ENCODE measurements at places on chromosomes 1 and 21.

DNA sequence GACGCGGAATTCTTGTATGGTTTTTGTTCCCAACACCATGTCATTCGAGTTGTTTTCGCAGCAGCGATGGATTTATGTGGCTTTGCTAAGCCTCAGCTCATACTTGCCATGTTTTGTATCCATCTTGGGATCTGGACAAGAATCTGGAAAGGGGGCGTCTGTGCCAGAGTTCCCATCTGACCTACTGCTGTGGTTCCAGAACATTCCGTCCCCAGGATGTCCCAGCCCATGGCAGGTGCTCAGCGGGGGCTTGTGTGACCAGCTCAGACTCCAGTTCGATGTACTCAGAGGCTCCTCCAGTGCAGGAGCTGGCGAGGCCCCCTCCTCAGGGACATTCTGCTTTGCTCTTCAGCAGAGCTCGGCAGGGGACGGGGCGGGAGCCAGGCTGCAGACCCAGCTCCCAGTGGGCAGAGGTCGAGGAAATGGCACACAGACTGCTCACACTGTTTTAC is 24.0 kb upstream of the ADARB1 start:
- no peak for DNase-seq

GRCh38 chr21:33013626-33014025 is 12.1 kb upstream of the OLIG2 start:
- DNase-seq, result no peak

- DNase-seq, result no peak
Observed at GRCh38 chr1:153614906-153615305, 1.2 kb downstream of the S100A14 start.

GRCh38 chr1:107358619-107359327 is 217.9 kb downstream of the NTNG1 start:
- no peak for DNase-seq

GRCh38 chr1:53766194-53766742 is 27.3 kb upstream of the GLIS1 start:
- no peak for DNase-seq

- DNase-seq, result no peak
Observed at GRCh38 chr1:30088594-30088993, 634.8 kb downstream of the MATN1 start.

DNA sequence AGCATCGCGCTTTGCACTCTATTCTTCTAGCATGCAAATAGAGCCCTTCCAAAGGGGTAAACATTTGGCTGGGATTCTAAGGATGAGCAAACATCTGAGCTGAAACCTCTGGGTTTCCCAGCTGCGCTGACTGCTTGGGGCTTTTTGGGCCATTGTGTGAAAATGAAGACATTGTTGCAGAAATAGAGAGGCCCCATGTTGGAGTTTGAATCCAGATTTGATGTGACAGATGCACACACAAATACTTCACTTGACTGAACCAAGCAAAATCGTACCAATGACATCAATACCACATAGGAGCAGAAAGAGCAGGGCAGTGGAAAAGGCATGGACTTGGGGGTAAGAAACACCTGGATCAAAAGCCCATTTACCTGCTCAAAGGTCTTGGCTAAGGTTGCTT is 144.6 kb upstream of the HMGB4 start:
- no peak for DNase-seq

DNA sequence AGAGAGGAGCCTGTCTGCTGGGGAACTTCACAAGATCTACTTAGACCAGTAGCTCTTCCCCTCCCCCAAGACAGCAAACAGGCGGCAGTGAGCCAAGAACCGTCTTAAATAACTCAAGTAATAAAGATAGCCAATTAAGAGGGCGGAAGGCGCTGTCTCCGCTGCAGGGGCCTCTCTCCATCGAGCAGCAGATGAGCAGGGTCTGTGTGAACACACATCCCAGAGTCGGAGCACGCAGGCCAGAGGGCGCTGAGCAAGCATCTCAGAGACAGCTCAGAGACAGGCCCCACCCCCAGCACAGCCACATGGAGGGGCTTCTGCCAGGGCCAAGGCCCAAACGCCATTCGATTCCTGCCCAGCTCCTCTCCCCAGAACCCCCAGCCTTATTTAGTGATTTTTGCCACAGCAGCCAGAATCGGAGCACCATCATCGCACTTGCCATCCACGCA is 11.1 kb downstream of the IFFO2 start:
- DNase-seq, result no peak

- DNase-seq, result no peak
Observed at GRCh38 chr1:14296795-14297194, 301.7 kb upstream of the KAZN start.

DNA sequence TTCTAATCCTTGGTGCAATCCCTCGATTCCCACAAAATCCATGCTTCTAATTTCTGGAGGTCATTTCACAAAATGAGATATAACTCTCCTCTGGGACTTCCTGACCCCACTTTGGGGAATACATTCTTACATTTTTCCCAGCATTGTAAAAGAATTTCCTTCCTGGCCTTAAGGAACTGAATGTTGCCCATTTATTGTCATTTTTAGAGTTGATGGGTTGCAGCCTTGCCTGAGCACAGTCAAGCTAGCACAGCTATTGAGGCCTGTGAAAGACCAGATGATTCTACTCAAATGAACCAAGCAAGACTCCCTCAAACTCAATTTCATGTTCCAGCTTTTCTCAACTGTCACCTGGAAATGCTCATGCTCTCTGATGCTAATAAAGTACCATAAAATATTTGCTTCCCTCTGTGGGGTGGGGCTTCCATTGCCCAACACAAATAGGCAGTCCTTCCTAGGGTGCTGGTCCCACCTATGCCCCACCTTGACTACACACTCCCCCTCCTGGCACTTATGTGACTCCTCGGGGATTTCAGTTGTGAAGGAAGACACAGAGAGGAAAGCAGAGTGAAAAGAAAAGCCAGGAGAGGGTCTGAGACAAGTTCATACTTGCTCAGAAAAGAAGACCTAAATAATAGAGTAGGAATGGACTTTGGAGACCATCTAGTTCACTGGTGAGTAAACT is 24.0 kb upstream of the CDC7 start:
- no peak for DNase-seq

GRCh38 chr1:185420588-185421081 is 103.6 kb upstream of the IVNS1ABP start:
- no peak for DNase-seq

DNA sequence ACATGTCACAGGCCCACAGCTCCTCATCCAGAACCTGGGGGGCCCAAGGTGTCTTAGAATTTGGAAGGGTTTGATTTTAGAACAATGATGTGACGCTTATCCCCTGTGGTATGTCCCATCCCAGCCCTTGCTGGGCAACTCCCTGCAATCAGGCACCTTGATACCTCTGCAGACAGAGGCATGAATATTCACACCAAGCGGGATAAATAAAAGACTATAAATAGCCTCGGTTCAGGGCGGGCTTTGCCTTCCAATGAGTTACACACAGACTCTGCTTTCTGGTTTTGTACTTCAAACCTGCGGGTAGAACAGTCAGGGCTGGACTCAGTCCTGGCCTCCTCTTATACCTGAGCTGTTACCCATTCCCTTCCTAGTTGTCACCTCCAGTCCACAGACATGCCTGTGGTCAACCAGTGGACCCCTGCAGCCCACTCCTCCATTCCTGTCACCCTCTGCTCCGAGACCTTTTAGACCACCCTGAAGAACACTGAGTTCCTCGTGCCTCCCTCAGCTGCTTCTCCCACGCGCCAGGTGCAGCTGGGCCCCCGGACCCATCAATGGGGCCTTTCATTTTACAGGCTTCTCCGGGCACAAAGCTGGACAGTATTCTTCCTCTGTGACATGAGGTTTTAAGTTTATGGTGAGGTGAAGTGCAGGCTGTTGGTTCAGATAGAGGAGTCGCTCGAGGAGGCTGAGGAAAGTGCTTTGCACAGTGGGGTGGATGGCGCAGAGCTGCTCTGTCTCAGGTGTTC is 120.1 kb upstream of the TNR start:
- DNase-seq, result no peak

GRCh38 chr1:247293047-247293446 is 37.2 kb downstream of the VN1R5 start:
- no peak for DNase-seq
